ENCODE measurements at places on chromosomes 3 and 15.

DNA sequence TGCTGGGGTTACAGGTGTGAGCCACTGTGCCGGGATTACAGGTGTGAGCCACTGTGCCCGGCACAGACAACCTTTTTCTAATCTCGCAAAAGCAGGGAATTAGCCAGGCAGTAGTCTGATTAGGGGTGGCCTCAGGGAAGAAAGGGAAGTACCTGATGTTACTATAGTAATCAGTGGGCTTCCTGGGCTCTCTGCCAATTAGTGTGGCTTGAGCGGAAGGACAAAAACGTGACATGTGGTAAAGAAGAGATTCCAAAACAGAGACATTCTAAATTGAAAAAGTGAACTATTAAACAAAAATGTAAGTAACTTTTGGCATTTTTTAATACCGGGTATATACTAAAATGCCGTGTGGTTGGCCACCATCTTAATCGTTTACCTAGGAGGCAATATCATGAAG lies 48.1 kb downstream of the CFAP20DC start:
- DNase-seq = peak; percentile 20

GRCh38 chr15:48383031-48383430 lies 51.8 kb downstream of the DUT start:
- no peak for DNase-seq

DNA sequence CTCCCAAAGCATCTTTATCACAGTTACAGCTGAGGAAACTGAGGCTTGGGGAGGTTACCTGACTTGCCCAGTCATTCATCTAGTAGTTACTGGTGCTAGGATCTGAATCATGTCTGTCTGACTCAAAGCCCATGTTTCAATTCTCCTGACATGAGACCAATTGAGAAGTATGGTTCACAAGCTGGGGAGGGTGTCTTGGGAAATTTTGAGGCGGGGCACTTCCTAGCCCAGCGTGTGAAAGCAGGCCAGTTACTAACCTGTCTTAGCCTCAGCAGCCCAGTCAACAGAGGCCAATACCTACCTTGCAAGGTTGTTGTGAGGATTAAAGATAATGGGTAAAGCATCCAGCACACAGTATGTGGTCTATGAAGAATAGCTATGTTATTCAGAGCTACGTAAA lies 37.0 kb downstream of the CLDN18 start:
- no peak for DNase-seq

- DNase-seq = no peak
Observed at GRCh38 chr3:177185035-177185574, 12.2 kb downstream of the TBL1XR1 start.

- DNase-seq = peak; percentile 91
Observed at GRCh38 chr15:90097475-90097874, 4.8 kb downstream of the IDH2 start.

GRCh38 chr15:88401251-88401995 lies 65.8 kb downstream of the MRPL46 start:
- no peak for DNase-seq

GRCh38 chr15:75069301-75069925 lies 46.0 kb downstream of the PPCDC start:
- DNase-seq = peak; percentile 91

DNA sequence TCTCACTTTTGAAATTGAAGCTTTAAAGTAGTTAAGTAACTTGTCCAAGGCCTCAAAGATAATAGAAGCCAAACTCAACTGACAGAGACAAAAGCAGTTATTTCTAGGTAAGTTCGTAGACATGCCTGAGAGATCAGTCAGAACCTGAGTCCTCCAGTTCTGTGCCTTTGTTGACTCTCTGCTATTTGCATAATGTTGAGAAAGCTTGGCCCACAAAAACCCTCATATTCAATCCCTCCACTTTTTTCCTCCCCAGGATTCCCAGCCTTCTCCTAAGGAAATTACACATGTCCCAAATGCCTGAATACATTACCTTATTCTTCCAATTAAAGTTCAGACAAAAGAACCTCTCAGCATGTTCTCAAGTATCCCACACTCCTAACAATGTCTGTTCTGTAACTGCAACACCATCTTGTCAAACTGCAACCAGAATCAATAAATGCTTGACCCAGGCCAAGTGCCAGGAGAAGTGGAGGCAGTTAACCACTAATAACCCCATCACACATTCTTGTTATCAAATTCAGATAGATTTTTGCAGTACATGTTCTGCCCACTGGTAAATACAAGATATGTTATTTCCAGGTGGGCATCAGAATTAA lies 217.8 kb downstream of the LRRC3B start:
- no peak for DNase-seq

GRCh38 chr3:17629400-17629799 lies 113.0 kb downstream of the TBC1D5 start:
- no peak for DNase-seq

GRCh38 chr3:128079823-128080222 lies 27.6 kb downstream of the SEC61A1 start:
- DNase-seq = no peak

- peak; percentile 78 for DNase-seq
Observed at GRCh38 chr3:52153389-52154096, 680 bp downstream of the POC1A start.

DNA sequence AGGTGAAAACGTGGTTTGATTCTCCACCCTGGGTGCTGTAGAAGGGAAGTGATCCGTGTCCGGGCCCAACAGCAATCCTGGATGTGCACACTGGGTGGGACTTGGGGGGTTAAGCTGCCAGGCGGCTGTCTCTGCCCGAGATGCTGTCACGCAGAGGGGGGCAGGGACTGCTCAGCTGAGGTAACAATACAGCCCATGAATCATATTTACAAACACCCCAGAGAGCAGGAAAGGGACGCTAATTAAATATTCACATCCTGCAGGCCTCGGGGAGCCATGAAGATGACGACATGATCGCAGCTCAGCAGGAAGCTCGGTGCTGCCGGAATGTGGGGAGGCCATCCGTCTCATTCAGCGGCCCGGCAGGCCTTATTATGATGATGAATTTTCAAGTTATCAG lies 17.9 kb upstream of the CRABP1 start:
- DNase-seq = no peak

DNA sequence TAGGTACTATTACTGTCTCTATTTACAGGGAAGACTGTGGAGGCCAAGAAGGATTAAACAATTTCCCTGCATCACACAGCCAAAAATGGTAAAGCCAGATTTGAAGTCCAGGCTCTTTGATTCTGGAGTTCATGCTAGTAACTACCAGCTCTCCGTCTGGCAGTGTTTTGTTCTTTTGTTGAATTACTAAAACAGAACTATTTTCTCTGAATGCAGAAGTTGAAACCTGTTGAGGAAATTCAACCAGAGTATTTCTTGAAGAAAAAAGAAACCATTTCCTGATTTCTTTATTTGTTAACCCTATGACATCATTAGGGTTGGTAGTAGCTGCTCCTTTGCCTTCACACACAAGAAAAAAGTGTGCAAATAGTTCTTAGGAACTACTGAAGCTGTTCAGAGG lies 34.3 kb downstream of the CRTC3 start:
- no peak for DNase-seq

DNA sequence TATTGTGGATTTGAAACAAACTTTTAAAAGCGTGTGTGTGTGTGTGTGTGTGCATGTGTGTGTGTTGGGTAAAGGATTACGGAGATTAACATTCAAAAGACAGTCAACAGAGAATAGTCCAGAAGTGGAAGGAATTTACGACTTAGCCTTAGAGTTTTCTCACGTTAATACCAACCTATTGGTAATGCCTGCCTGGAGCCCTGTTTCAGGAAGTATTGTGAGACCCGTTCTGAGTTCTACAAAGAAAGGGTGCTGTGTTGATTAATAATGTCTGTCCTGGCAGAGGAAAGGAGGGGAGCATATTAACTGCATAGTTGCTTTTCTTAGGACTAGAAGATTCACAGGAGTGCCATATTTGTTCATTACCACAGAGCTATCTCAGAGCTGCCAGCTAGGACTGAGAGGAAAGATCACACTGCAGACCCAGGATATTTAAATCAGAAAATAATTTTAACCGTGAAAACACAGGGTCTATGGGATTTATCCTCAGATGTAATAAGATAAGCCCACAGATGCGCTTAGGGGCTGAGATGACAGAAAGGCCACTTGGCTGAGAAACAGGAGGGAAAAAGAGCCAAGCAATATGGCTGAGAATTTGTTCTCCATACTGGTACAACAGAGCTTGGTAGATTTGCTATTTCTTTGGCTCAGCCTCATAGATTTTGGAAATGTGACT lies 40.5 kb upstream of the FRMD4B start:
- DNase-seq = no peak
